Prostate gland (tissue), 2 donors: ENCODE measurements at places on chromosomes 6 and 20. TPM values are rescaled to one million over a fixed set of nuclear protein-coding genes. Genes with fewer than 3 reads are reported as not detected.
A peak's percentile ranks its signal among the peaks of the same experiment; 100 is the strongest.

The CGA gene
- 2.2 TPM for total RNA-seq

The TRIM10 gene
- not detected for total RNA-seq

The APOBEC2 gene
- not detected for total RNA-seq

The PDE7B gene
- 6.3 TPM for total RNA-seq

The ZNF184 gene
- total RNA-seq = 8.2 TPM

The SLC32A1 gene
- total RNA-seq = not detected

The TPD52L1 gene
- 105 TPM for total RNA-seq

The SCRT2 gene
- 0.17 TPM for total RNA-seq

The SAMD10 gene
- total RNA-seq = 6.0 TPM

The FNDC11 gene
- total RNA-seq = 12.1 TPM

The HLA-DQB2 gene
- total RNA-seq = not detected

The CUTA gene
- 189 TPM for total RNA-seq

The TRDN gene
- 2.2 TPM for total RNA-seq

DNA sequence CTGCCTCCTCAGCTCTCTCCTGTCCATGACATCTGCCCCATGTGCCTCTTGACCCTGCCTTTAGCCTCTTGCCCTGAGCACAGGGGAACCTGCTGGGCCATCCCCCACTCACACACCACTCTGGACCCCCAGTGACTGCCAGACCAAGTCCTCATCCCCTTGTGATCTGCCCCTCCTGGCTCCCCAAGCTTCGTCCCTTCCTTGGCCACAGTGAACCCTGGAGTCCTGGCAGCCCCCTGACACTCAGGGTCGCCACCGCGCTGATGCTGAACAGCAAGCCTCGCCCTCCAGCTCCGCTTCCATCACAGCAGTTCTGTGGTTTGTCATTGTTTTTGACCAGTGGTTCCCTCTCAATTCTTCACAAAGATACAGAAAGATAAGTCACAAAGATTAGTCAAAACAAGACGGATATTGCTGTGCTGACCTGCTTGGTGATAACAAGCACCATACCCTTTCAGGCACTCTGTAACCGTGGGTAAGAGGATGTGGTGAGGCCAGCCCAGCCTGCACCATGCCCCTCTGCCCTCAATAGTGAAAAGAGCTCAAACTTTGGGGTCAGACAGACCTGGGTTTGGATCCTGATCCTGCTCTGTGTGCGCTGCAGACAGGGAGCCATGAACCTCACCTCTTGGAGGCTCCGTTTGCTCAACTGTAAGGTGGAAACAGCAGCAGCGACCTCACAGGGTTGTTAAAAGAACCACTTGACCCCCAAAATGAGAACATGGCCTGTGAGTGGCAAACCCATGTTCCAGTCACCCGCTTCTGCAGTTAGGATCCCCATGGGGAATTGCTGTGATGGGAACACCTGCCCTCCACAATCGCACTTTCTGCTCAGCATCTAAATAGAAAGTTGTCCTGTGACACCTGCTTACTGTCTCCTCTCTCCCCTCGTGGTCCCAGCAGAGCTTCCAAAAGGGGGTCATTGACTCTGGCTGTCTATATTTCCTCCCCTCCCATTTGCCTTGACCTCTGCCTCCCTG lies 114.5 kb downstream of the TOX2 start:
- no peak for DNase-seq

GRCh38 chr6:110646951-110647910 lies 168.0 kb downstream of the CDK19 start:
- DNase-seq = no peak

- DNase-seq = no peak
Observed at GRCh38 chr6:42610416-42610815, 46.6 kb downstream of the UBR2 start.

DNA sequence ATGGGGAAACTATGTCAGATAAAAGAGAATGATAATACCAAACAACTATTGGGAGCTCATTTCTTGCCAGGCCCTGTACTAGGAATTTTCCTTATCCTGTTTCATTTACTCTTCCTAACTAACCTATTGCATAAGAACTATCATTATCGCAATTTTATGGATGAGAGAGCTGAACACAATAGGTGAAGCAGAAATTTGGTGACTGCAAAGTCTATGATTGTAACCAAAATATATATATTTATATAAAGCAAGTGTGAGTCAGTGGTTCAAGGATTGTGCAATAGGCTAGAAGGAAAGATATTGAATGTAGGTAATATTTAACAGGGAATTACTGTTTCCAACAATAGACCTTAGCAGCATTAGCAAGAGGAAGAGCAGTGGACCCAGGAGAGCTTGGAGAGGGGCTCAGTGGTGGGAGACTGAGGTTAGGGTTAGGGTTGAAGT lies 181.1 kb upstream of the TENT5A start:
- DNase-seq = no peak

DNA sequence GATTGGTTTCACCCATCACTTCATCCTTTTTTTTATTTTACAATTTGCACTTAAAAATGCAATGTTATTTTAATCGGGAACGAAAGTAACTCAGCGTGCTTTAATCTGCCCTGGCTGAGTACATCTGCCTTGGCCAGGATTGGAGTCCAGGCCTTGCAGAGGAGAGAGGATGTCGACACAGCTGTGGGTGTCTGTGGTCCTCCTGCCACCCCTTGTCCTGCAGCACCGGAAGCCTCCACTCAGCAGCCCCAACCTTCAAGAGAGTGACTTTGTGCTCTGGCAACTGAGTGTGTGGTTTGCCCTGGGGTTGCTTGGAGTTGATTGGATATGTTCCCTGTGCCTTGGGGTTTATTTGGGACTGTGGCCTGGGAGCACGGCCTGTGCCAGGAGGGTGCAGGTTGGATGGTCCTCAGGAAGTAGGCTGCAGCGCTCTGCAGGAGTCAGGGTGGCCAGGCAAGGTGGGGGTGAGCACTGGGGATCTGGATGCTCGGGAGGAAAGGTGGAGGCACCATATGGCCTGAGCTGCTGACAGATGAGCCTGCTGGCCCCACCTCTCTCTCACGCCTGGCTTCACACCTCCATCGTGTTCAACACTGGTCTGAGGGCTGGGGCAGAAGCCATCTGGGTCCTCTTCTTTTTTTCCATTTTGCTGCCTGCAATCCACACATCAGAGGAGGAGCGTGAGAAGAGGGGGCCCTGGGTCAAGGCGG lies 4.3 kb downstream of the MYT1 start:
- DNase-seq = no peak

- DNase-seq = no peak
Observed at GRCh38 chr20:42192321-42192720, 574.1 kb upstream of the CHD6 start.

DNA sequence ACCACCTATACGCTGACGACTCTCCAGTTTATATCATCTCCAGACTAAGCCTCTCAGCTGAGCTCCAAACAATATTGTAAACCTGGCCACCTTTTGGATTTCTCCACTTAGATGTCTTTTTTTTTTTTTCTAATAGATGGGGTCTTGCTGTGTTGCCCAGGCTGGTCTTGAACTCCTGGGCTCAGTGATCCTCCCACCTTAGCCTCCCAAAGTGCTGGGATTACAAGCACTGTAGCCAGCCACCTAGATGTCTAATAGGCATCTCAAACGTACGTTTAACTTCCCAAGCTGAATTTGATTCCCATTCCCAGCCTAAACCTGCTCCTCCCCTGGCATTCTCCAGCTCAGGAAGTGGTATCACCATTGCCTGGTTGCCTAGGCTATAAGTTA lies 5.2 kb downstream of the DDR1 start:
- DNase-seq = no peak

GRCh38 chr6:160141001-160141726 lies 19.5 kb downstream of the SLC22A1 start:
- DNase-seq = peak; percentile 78

GRCh38 chr20:58394801-58395200 lies 5.8 kb downstream of the VAPB start:
- no peak for DNase-seq

- no peak for DNase-seq
Observed at GRCh38 chr20:12723811-12724210, 285.0 kb upstream of the SPTLC3 start.

GRCh38 chr6:17102258-17102870 lies 514 bp downstream of the STMND1 start:
- no peak for DNase-seq

GRCh38 chr6:159074120-159074684 lies 29.4 kb upstream of the TAGAP start:
- DNase-seq = no peak

DNA sequence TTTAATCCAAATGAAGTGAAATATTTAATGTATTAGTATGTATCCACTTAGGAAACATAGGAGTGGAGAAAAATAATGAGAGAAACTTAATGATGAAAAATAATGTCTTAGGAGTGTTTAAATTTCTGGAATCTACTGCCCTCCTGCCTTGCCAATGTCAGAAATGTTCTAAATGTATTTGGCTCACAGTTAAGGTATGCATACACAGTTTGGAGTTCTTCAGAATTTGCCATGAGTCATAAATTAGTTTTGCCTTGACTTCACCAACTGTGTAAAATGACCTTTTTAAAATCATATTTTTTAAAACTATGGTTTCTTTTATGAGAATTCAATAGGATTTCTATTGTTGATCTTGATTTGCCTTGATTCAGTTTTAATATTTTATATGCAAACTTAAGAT lies 191.7 kb upstream of the HSF2 start:
- no peak for DNase-seq

DNA sequence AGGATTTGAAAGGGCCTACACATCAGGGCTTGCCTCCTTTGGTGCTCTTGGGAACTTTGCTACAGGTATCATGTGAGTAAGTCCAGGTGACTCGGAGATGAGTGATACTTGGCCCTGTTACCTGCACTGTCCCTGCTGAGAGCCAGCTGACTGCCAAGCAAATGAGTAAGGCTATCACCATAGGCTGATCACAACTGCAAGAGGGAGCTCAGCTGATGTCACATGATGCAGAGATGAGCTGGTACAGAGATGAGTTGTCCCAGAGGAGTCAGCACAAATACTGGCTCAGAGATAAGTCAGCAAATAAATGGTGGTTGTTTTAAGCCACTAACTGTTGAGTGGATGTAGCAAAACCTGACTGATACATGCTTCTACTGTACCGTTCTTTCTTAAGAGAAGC lies 41.4 kb downstream of the LAMP5 start:
- DNase-seq = no peak

- DNase-seq = peak; percentile 50
Observed at GRCh38 chr6:15264902-15265761, 19.3 kb downstream of the JARID2 start.

GRCh38 chr6:10540073-10540746 lies 19.1 kb downstream of the GCNT2 start:
- DNase-seq = no peak

DNA sequence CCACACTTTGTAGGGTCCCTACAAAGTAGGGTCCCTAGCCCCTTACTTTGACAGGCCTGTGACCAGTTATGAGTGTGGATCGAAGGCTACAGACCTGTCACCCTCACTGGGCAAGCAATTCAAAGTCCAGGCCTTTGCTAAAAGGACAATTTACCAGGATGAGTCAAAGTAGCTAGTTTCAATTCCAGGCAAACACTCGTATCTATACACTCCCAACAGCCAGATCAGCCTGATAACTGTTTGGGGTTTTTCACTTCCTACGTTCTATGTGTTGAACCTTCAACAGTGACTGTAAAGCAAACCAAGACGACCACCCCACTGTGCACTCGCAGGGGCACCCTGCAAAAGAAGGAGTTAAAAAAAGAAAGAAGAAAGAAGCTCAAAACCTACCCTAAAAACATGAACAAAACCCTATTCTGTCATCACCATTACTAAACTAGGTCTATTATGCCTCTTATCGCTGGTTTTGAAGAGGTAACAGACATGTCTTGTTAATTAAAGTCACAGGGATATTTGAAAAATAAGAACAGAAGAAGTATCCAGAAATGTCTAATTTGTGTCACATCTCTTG lies 3.2 kb downstream of the GFOD1 start:
- no peak for DNase-seq

DNA sequence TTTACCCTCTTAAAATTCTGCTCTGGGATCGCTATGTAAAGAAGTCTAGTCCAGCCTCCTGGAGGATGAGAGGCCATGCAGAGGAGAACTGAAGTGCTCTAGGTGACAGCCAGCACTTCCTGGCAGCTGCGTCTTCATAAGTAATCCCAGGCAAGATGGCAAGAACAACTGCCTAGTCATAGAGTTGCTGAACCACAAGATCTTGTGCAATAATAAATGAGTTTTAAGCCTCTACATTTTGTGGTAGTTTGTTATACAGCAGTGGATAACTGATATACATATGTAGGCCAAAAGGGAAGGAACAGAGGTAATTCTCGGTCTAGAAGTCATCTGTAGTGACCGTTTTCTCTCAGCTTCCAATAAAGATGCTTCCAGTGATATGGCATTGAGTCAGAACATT lies 103.8 kb upstream of the FLRT3 start:
- DNase-seq = no peak

DNA sequence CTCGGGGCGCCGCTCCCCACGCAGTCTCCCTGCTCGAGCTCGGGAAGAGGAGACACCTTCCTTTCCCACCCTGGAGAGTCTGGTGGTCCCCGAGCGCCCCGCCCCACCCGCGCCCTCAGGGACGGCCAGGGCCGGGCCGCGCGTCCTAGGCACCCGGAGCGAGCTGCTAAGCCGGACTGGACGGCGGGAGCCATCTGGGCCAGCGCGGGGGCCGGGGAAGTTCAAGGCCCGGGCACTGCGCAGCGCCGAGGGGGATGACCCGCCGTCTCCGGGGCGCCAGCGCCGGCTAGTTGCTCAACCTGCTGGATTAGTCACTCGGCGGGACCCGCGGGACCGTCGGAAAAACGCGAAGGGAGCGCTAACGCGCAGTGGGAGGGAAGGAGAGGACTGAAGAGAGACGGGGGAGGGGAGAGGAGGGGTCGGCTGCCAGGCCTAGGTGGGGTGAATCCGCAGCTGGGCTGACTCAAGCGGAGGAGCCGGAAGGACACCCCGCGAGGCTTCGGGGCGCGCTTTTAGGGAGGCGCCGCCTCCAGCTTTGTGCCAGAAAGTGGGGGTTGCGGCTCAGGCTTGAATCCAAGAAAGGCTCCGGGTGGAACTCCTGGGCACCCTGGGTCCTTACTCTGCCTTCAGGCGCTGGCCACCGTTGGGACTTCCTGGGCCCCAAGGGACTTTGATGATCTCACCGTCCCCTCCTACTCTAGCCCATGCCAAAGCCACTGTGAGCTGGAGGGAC lies 75.7 kb upstream of the FOXP4 start:
- DNase-seq = no peak

GRCh38 chr6:150992262-150992661 lies 126.8 kb downstream of the MTHFD1L start:
- DNase-seq = no peak

DNA sequence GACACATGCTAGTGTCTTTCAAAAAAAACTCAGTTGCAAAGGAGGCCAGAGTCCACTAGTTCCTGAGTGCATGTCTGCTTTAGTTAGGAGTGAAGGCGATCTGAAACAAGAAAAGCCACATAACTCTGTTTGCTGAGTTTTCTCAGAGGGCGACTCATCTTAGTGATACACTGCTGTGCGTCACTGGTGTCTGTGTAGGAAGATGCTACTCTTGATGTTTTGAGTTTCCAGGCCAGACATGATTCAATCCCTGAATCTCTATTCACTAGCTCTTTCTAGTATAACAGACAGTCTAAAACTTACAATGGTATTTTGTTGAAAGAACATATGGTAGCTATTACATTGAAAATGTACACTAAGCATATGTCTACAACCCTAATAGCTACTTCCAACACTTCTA lies 60.9 kb downstream of the GFRAL start:
- DNase-seq = no peak
